Mucosa of gallbladder (tissue), 1 donor: ENCODE measurements at places on chromosomes 12 and 14.

- DNase-seq: no peak
These were observed 104.1 kb downstream of the IGF1 start for GRCh38 chr12:102376181-102376747.

DNA sequence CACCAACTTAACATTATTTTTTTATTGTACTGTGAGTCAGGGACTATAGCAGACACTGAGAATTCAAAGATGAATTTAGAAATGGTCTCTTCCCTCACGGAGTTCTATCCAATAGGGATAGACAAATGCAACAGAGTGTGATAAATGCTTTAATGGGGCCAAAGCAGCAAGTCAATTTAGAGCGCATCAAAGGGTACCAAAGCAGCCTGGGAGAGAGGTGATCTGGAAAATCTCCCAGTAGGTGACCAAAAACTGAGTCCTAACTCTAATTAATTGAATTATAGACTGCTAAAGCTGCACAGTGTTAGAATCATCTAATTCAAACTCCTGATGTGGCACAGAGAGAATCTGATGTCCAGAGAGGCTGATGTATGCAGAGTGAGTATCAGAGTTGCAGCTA, 2.6 kb downstream of the LIN7A start:
- DNase-seq: no peak

GRCh38 chr12:112304436-112304835, 77.8 kb downstream of the HECTD4 start:
- DNase-seq: no peak

DNA sequence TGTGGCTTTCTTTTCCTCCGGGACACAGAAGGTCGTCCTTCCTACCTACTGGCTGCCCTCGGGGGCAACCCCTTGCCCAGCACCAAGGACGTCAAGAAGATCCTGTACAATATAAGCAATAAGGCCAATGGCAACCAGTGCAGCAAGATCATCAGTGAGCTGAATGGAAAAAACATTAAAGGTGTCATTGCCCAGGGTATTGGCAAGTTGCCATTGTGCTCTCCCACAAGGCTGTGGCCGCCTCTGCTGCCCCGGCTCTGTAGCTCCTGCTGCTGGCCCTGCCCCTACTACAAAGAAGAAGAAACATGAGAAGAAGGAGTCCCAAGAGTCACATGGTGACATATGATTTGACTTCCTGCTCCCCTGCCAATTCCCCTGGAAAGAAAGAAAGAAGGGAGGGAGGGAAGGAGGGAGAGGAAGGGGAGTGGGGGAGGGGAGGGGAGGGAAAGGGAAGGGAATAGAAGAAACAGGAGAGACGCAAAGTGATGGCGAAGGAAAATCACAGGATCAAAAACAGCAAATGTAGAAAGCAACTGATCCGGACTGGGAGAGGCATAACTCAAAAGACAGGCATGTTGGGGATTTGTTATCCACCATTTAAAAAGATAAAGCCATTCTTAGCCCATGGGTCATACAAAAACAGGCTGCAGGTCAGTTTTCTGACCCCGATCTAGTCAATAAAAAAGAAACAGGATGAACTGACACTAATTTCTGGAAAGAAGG, 61.3 kb upstream of the RESF1 start:
- peak; percentile 44 for DNase-seq

- no peak for DNase-seq
These were observed 185.9 kb downstream of the PPFIA2 start for GRCh38 chr12:81573228-81573627.

DNA sequence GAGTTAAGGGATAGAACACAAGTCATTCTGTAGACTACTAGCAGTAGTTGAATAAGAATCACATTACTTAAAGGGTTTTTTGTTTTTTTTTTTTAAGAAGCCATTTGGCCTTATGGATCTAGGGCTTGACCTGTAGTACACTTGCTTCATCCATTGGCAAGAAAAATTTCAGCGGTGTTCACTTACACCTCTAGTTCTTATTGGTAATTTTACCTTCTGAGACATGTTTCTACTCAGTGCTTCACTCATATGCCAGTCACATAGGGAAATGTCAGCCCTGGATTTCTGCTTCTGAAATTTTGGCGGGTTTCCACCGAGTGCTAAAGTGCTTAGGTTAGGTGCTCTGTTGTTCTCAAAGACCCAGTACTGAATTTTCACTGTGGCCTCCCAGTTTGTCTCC, 72.9 kb downstream of the FRMD6 start:
- no peak for DNase-seq

- DNase-seq: no peak
These were observed 69.0 kb upstream of the DDX11 start for GRCh38 chr12:31004666-31005065.

DNA sequence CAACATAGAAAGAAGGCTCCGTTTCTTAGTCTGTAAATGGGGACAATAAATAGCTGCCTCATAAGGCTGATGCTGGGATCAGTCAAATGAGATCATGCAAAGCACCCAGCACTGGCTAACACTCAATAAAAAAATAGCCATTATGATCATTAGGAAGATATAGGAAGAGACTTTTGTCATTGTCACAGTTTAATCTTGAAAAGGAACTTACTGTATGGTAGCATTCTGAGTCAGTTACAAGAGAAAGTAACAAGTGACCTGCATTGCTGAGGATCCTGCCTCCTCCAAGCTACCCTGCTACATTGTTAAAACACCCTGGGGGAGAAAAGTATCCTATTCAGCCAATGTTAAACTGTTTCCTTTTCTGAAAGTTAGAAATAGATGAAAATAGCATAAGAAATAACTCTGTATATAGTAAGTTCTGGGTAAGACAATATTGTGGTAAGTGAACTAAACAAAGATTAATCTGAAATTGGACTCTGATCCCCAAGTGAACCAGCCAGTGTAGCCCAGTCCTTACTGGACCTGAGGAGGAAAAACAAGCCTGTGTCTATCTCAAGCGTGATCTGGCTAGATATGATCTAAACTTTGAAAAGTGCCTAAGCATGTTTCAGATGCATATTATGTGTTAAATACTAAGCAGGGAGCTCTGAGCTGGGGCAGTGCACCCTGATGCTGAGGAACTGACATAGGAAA, 3.6 kb upstream of the NUDT4 start:
- DNase-seq: peak; percentile 61

DNA sequence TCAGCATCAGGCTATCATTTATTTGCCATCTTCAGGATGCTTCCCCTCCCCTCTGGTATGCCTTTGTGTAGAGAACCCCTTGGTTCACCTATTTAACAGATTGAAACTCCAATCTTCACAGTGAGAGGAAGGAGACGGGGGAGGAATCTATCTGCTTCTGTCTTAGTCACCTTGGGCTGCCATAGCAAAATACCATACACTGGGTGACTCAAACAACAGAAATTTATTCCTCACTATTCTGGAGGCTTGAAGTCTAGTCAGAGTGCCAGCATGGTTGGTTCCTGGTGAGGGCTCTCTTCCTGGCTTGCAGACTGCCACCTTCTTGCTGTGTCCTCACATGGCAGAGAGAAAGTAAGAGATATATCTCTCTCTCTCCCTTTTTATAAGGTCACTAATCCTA, 13.5 kb upstream of the EML1 start:
- no peak for DNase-seq

DNA sequence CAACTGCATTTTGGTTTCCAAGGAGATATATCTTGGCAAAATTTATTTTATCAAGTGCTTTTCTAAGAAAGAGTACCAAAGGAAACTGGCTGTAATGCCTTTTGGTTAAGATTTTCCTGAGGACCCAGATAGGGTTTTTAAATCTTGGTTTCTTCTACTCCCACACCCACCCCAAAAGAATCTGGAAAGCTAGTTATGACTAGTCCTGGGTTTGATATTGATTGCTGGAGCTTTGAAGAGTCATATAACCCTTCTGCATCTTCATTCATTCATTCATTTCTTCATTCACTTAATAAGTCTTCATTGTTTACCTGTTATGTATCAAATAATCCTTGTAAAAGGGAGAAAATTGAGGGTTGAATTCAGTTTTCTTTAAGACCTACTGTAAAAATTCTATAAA, 425.2 kb downstream of the PCNX1 start:
- DNase-seq: no peak

DNA sequence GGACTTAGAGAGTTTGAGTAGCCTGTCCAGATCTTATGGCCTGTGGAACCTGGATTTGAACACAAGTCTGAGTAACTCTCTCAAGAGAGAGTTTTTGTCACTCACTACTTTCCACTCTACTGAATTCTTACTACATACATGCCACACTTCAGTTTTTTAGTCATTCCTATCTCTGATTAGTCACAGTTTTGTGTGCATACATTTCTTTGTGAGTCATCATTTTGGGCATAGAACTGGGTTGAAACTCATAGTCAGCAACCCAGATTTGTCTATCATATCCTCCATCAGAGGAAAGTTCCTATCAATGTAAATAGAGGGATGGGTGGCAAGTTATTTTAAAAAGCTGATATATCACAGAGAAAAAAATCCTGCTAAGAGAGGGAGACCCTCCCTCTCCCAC, 42.9 kb downstream of the FLRT2 start:
- no peak for DNase-seq

DNA sequence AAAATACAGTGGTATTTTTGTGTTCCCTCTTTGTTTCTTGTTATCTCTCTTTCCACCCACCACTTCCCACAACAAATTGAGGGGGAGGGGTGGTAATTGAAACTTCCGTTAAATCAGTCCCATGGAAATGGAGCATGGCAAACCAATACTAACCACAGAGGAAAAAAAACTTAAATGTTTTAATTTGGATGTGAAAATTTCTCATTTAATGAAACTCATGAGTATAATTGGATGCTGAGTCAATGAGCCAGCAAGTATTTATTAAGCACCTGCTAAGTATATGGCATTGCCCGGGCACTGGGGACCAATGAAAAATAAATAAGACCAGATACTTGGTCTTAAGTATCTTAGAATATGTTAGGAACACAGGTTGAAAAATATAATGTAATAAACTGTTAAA, 147.5 kb downstream of the KCNH5 start:
- DNase-seq: no peak

- peak; percentile 92 for DNase-seq
These were observed 30.3 kb upstream of the ADIPOR2 start for GRCh38 chr12:1660304-1661187.

GRCh38 chr12:46382408-46382963, 9.9 kb upstream of the SLC38A2 start:
- no peak for DNase-seq

DNA sequence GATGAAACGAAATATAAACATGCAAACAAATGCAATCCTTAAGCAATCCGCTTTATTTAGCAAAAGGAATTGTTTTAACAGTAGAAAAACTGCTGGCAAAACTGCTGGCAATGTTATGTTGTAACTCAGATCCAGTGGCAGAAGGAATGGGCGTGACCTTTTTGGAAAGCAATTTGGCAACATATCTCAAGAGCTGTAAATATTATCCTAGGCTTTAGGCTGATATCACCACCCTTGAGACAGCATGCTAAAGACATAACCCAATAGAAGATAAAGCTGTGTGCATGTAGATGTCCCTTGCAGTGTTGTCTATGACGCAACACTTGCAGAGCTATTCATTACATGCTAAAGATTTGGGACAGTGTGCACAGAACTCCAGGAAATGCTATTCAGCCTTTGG, 138.5 kb downstream of the DICER1 start:
- no peak for DNase-seq

GRCh38 chr14:100640471-100641273, 53.5 kb upstream of the BEGAIN start:
- no peak for DNase-seq

GRCh38 chr12:98674841-98675240, 29.8 kb downstream of the APAF1 start:
- no peak for DNase-seq

DNA sequence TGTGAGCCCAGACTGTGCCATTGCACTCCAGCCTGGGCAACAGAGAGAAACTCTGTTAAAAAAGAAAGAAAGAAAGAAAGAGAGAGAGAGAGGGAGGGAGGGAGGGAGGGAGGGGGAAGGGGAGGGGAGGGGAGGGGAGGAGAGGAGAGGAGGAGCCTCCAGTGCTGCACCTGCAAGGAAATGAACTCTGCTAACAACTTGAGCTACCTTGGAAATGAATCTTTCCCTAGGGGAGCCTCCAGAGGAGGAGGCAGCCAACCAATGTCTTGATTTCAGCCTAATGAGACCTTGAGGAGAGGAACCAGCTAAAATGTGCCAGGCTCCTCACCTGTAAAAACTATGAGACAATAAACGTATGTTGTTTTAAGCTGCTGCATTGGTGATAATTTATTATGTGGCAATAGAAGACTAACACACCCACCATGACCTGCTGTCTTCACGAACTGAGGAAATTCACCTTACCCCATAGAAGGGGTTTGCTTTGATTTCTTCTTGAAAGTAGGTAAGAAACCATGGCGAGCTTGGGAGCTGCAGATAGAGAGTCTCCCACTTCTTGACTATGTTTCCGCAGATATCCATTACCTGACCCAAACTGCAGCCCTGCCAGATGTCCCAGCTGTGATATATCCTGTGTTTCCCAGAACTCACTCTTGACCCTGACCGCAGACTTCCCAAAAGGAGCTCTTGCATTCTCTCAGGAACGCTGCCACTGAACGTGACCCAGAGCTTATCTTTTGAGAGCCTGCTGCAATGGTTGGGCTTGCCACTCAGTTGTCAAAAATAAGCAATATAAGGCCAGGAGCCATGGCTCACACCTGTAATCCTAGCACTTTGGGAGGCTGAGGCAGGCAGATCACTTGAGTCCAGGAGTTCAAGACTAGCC, 31.5 kb upstream of the TMPO start:
- DNase-seq: no peak

GRCh38 chr12:107929436-107929835, 154.9 kb downstream of the ASCL4 start:
- no peak for DNase-seq

DNA sequence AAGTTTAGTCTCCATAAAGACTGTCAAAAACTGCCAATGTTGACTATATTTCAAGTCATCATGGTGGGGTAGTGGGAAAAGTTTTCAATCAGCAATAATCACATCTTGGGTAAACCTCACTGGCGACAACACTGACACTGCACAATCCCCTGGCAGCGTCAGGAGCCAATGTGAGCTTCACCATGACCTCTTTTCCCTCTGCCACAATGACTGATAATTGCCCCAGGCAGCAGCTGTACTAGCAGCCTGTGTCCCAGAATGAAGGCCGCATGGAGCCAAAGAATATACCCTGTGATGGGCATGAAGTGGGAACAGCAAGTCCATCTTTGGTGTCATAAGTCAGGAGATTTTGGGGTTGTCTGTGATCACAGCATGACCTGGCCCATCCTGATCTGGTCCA, 5.3 kb downstream of the MMAB start:
- DNase-seq: no peak

DNA sequence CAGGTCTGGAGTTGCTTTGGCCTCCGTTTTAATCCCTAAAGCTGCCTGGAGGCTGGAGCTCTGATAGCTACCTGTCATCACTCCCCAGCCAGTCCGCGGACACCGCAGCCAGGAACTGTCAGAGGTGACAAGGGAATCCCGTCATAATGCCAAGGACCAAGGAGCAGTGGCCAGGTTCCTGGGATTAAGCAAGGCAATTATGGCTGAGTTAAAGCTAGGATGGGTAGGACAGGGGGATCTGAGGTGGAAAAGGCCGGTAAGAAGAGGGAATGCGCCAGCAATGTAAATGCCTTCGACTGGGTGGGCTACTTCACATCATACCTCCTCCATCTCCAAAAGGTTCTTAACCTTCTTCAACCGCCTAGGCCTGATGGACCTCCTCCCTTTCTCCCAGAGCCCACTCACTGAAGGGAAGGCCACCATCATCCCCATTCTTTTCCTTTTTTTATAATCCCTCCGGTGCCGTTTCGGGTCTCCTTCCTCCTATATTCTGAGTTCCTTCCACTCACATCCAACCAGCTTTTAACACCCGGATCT, 1.9 kb downstream of the PPP1R3E start:
- DNase-seq: peak; percentile 36
